GM06990 (cell line): ENCODE measurements at places on chromosomes 2 and 18.

DNA sequence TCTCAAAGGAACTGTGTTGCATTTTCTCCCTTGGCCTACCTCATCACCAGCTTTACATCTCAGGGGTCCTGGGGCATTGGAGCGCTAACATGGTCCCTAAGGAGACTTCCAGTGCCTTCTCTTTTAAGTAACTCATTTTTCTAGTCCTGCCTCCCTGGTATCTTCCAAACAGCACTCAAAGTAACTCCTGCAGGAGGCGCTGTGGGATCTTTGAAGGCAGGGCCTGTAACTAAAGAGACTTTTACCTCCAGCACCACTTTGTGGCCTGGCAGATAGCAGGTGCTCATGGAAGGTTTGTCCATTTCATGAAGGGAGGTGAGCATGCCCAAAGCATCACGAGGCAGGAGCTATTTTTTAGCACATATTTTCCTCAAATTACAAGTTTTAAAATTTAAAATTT is 411.0 kb upstream of the GYPC start:
- DNase-seq = no peak

DNA sequence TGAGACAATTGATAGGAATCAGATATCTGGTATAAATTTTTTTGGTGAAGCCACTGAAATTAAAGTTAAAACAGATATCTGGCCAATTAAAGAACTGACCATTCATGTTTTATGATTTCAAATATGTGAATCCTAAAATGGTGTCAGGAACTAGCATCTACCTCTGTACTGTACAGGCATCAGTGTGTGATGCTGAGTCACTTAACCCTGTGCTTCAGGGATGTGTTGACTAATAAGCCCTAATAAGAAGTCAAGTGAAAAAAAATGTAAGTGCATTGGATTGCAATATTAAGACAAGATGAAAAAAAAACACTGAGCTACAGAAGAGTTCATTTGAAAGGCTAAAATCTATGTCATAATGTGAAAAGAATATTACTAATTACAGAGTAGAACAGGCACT is 9.1 kb upstream of the UNC80 start:
- no peak for DNase-seq

- no peak for DNase-seq
Measured at GRCh38 chr2:58899692-58900091, 658.6 kb upstream of the FANCL start.

DNA sequence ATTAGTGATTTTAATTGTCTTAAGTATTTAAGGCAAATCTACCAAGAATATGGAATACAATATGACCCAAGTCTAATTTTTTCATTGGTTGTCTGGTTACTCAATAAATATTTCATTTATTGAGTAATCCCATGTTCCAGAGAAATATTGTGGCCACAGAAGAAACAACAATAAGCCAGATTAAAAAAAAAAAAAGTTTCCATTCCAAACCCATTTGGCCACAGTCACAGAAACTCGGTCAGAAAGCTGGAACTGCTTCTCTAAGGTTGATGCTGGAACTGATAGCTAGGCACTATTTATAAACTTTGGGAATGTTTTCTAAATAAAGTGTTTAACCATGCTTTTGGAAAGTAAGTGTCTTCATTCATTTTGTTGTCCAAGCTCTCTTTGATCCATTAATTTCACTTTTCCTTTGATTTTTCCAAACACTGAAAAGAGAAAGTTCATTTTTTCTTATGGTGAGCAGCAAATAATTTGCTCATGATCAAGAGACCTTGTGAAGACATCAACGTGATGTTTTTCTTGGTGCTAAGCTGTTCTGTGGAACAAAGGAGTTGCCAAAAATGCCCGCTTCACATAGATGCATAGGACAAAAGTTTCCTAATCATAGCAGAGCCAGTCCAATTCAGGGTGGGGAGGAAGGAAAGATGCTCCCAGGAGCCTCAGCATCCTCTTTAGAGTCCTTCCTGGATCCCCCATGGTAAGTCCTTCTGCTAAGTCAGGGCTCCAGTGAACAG is 72.1 kb upstream of the CCBE1 start:
- DNase-seq = no peak

DNA sequence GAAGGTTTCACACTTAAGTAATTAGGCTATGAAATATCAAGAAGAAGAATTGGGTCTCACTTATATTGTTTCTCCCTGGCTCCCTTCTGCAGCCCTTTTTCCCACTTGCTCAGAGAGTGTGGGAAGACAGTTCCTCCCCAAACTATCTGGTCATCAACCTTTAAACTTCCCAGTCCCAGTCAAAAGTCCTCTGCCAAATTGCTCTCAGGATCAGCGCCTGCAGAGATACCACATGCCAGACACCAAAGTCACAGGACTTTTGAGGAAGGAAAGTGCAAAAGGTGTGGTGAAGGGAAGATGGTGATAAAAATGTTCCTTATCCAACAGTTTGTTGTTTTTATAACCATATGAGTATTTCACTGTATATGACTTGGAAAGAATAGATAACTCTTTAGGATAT is 51.3 kb downstream of the DLGAP1 start:
- no peak for DNase-seq
